ENCODE measurements at places on chromosomes 2 and 18. TPM values are rescaled to one million over a fixed set of nuclear protein-coding genes. Genes with fewer than 3 reads are reported as not detected.

GRCh38 chr2:86216575-86217555 lies 17.6 kb downstream of the MRPL35 start:
- no peaks in the 10 kb centered on the region for H3K27me3 ChIP-seq
- peak; percentile 42 for DNase-seq
- H3K4me1 ChIP-seq, result peaks cover 13% of the 10 kb centered on the region
- peaks cover 7% of the 10 kb centered on the region for H3K36me3 ChIP-seq

DNA sequence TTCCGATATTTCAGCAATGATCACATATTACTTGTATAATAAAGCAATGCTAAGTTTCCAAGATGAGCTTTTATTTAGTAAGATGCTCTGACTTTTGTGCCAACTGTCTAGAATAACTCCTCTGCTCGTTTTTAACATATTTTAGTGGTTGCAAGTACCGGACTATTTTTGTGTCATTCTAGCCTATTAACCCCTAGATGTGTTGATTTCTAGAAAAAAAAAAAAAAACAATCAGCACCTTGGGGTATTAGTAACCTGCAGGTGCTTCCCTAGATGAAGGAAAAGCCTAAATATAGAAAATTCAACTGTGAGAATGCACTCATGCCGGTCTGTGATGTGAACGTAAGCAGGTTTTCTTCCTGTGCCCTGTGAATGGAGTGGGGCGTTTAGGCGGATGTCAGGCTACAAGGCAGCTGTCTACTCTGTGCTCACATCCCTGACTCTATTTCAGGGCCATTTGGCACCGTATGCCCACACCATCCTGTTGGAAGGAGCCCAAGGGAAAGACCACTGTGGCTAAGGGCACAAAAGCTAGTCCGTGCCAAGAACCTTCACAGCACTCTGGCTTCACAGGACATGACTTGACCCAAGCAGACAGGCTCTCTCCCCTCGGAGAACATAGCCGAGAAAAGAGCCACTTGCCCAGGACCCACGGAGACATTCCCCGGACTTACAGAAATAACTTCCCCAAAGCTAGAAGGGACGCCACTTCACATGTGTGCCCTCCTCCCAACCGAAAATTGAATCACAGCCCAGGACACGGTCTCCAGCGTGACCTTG lies 60.9 kb upstream of the AGAP1 start:
- H3K27me3 ChIP-seq, result peaks cover 10% of the 10 kb centered on the region
- no peak for DNase-seq
- no peak overlapping the region for H3K27ac ChIP-seq

- no peak for DNase-seq
- no peaks in the 10 kb centered on the region for H3K27me3 ChIP-seq
- H3K36me3 ChIP-seq, result peaks cover 45% of the 10 kb centered on the region
- peaks cover 10% of the 10 kb centered on the region for H3K4me1 ChIP-seq
- no peak overlapping the region for H3K27ac ChIP-seq
- H3K4me3 ChIP-seq, result no peak overlapping the region
Measured at GRCh38 chr2:105099153-105099552, 61.3 kb downstream of the MRPS9 start.

Gene ADRA2B
- 13.9 TPM for total RNA-seq

DNA sequence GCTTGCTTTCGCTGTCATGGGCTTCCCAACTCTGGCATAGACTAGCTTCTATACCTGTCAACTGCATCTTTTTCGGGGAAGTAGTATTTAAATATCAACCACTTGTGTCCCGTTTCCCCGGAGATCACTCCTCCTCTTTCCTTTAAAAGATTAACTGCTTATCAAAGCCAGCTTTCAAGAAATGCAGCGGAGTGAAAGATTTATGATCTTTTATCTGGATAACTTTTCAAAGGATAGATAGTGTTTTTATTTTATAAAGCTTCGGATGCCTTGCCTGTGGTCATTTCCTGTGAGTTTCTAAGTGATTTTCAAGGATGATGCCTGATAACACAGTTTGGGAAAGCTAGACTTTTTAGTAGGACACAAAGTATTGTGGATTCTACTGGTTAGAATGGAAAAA lies 2.9 kb upstream of the IGFBP5 start:
- H3K36me3 ChIP-seq, result peaks cover 4% of the 10 kb centered on the region
- H3K27me3 ChIP-seq, result peaks cover 21% of the 10 kb centered on the region
- H3K27ac ChIP-seq, result no peak overlapping the region
- H3K4me1 ChIP-seq, result peaks cover 24% of the 10 kb centered on the region
- H3K4me3 ChIP-seq, result no peak overlapping the region
- no peak for DNase-seq

- no peaks in the 10 kb centered on the region for H3K36me3 ChIP-seq
- no peak for DNase-seq
- H3K4me1 ChIP-seq, result peaks cover 7% of the 10 kb centered on the region
- no peak overlapping the region for H3K4me3 ChIP-seq
- no peak overlapping the region for H3K27ac ChIP-seq
Measured at GRCh38 chr18:48002933-48003365, 72.5 kb upstream of the SMAD2 start.

Gene LDLRAD4
- total RNA-seq, result 0.88 TPM

DNA sequence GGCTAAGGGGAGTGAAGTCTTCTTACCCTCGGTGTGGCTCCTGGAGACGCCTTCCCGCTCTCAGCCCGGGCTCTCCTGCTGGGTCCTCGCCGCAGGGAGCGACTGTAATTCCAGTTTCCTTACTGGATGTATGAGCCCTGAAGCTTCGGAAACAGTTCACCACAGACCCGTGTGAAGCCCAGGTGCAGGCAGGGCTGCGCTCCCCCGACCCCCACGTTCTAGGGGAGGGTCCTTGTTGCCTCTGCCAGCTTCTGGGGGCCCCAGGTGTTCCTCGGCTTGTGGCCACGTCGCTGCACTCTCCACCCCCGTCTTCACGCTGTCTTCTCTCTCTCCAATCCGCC lies 5.1 kb upstream of the ASB1 start:
- H3K27me3 ChIP-seq, result peaks cover 3% of the 10 kb centered on the region
- no peaks in the 10 kb centered on the region for H3K36me3 ChIP-seq

Measured in type B pancreatic cell (in vitro differentiated cells).